NCI-H2107 (cell line): ENCODE measurements at places on chromosomes 16 and 17.

GRCh38 chr17:17719966-17720543 lies 38.8 kb downstream of the RAI1 start:
- no peak for DNase-seq

DNA sequence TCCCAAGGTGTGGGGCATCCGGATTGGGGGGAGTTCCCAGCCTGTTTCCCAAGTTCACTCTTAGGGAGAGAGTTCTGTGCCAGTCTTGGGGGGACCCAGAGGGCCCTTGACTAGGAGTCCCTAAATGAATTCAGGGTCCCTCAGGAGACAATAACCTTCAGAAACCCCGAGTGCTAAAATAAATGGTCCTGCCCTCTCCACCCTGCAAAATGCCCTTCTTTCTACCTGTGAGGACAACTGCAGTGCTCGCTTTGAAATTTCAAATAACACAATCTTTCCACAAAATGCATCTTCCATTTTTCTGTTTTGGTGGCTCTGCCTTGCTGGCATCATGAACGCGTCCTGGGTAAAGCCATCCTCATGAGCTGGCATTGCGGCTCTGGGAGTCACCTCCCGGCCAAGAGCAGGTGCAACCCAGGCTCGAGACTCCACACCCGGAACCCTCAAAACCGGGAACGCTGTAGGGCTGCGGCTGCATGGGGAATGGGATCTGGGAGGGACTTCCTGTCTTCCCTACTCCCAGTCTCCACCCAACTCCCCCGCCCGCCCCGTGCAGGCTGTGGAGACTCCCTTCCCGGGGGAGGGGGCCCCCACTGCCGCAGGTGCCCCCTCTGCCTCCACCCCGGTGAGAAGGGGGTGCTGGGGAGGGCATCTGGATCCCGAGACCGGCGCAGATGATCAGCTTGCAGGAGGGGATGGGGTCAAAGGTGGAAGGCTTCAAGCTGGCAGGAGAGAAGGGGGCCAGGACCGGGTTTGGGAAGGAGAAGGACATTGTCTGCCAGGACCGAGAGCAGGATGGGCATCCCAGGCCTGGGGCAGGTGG lies at the start of gene ZNF205:
ZNF205 (plus strand) TSS at position 529 of the 823 bp plus-strand sequence. CDS start 845 bp downstream, outside the sequence.
- DNase-seq: peak; percentile 78

DNA sequence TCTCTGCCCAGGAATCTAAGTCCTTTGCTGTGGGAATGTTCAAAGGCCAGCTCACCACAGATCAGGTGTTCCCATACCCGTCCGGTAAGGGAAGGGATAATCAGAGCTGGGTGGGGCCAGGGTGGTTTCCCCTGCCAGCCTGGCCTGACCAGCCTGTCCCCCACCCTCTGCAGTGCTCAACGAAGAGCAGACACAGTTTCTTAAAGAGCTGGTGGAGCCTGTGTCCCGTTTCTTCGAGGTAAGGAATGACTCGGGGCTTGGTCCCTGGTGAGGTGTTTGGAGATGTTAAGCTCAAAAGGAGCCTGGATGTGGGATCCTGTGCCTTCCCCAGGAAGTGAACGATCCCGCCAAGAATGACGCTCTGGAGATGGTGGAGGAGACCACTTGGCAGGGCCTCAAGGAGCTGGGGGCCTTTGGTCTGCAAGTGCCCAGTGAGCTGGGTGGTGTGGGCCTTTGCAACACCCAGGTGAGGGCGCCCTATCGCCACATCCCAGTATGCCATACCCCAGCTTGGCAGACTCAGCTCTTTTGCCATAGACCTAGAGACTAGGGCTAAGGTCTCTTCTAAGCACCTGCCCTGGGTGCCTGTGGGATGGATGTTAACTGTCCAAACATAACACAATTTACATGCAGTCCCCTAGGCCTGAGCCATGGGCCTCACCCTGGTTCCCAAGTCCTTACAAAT lies 997 bp downstream of the ACADVL start:
- no peak for DNase-seq

DNA sequence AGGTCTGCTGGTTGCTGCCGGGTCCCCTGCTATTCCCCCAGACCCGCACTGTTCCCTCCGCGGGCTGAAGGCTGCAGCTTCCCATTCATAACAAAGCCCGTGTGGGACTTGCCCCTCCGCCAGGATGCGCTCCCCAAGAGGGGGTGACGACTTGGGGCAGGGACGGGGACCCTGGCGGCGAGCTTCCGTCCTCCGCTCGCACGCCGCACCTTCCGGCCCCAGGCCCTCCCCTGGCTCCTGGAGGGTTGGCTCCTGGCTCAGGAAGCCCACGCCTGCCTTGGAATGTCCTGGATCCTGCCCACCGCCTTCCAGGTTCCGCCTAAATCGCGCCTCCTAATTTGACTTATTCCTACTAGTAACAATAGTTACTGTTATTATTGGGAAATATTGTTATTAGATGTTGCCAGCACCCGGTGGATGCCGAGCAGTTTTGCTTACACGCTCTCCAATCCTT lies 1.1 kb upstream of the TFAP4 start:
- peak; percentile 26 for DNase-seq

- DNase-seq: no peak
These were observed 190.9 kb downstream of the RAB11FIP4 start for GRCh38 chr17:31582151-31582907.

- DNase-seq: no peak
These were observed 22.7 kb upstream of the CPSF4L start for GRCh38 chr17:73284354-73284753.

- no peak for DNase-seq
These were observed 417.9 kb downstream of the MAF start for GRCh38 chr16:79182616-79183015.

GRCh38 chr16:11685844-11686618 lies 17.8 kb downstream of the SNN start:
- no peak for DNase-seq

GRCh38 chr16:70700101-70701020 lies 14.5 kb upstream of the MTSS2 start:
- peak; percentile 28 for DNase-seq

- DNase-seq: no peak
These were observed 102.8 kb downstream of the IRX5 start for GRCh38 chr16:55033225-55034156.

DNA sequence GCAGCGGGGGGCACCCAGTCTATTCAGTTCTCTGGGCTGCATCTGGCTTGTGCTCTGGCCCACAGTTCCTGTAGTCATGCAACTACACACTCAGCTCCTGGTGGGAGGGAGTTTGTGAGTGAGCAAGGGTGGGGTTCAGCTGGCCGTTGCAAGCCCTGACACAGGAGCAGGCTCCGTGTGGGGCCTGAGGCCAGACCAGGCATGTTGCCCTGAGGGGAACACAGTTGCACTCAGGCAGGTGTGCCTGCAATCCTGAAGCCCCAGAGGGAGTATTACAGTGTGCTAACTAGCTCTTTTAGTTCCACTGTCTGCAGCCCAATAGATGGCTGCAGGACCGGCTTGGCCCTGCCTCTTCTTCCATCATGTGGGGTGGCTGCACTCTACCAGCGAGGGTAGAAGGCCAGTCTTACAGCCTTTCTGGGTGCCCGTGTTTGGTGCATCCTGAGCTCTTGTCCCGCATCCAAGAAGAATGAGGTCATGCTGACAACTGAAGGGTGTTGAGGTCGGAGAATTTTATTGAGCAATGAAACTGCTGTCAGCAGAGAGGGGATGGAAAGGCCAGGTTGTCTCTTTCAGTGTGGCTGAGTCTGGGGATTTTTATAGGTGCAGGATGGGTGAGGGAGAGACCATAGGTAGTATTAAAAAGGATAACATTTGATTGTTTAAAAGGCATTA lies 49.9 kb upstream of the ELAC2 start:
- DNase-seq: no peak

GRCh38 chr16:57766714-57767348 lies 31.3 kb downstream of the KATNB1 start:
- DNase-seq: no peak

DNA sequence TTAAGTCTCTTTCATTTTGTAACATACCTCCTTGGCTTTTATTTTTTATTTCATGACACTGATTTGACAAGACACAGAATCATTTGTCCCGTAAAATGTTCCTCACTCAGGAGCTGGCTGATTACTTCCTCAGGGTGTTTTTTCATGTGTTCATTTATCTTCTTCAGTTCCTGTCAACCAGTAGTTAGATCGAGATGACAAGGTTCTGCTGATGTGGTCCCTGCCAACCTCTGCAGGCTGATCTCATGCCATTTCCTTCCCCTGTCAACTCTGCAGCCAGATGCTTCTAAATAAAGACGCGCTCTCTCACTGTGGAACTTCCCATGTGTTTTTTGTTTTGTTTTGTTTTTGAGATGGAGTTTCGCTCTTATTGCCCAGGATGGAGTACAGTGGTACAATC lies 8.1 kb upstream of the CXCL16 start:
- DNase-seq: no peak

DNA sequence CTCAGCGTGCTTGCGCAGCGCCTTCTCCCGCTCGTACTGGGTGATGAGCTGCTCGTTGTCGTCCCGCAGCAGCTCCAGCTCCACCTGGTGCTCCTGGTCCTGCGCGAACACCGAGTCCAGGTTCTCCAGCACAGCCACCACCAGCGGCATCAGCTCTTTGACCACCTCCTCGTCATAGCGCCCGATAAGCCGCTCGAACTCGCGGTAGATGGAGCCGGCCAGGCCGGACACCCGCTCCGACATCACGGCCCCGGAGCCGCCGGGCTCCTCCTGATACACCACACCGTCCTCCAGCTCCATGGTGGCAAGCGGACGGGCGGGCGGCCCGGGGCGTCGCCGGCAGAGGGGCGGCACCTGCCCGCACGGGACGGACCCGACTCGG lies 320 bp downstream of the SPAG9 start:
- DNase-seq: no peak

DNA sequence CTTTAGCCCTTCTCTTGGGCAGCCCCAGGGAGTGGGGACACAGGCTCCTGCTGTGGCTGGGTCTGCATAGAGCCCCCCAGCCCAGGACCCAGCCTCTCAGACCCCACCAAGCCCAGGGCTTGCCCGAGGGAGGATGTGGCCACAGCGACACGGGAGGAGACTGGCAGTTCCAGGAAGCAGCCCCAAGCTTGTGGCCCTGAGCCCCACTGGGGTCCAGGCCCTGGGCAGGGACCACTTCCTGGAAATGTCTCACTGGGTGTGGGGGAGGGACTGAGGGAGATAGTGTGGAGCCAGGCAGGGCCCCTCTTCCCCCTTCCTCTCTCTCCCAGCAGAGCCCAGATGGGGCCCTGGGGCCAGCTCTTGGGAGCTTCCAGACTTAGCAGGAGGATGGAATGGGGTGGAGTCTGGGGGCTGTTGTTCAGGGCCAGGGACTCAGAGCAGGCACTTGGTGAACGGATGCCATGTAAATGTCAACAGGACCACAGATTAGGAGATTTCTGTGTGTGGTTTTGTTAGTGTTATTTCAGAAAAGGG lies 35.3 kb downstream of the ADGRG5 start:
- no peak for DNase-seq

- peak; percentile 38 for DNase-seq
These were observed 27.8 kb downstream of the GNPTG start for GRCh38 chr16:1379304-1380076.

DNA sequence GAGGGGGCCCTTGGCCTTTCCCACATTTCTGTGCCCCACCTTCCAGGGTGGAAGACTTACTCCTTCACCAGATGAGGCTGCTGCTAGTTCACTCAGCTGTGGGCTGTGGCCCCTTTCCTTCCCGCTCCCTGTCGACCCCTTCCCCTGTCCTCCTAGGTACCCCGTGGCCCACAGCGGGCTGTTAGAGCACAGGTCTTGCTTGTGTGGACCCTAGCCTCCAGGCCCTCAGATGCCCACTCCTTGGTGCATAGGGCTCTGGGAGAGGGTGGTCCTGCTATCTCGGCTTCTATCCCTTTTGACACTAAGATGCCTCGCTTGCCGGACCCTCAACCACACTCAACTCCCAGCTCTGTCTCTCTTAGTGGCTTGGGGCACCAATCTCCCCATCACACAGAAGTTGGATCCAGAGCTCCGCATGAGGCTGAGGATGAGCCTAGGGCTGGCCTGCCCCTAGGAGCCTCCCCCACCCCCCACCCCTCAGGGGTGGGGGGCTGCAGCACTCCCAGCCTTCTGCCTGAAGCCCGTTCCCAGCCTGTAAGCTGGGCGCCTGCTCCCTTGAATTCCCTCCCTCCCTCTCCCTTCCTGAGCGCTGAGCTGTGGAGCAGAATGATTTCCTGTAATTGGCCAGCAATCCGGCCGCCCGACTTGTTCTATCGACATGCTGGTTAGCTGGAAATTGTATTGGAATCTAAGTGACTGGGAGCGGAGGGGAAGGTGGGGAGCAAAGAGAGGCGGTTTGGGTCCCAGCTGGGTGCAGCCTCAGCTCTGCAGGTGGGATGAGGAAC lies 30.9 kb downstream of the DCAKD start:
- no peak for DNase-seq

GRCh38 chr16:27924411-27925118 lies 138.9 kb downstream of the GSG1L start:
- no peak for DNase-seq

DNA sequence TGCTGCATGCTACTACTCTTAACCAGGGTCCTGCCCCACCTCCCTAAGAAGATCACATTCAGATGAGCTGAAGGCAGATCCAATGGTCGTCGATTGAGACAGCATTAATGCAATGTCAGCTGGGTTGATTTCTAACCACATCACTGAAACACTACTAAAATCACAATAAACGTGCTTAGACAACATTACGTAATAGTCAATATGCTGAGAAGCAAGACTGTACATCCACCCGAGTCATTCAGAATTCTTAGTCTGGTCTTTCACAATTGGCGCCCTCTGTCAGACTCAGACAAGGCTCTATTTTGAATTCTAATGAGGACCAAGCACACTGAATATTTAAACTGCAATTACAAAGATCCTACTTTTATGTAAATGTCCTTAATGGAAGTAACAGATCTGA lies 205.2 kb downstream of the STX8 start:
- DNase-seq: no peak

GRCh38 chr17:78705071-78705470 lies 77.0 kb downstream of the CYTH1 start:
- no peak for DNase-seq

- no peak for DNase-seq
These were observed 26.3 kb downstream of the ZNF750 start for GRCh38 chr17:82813299-82814051.

DNA sequence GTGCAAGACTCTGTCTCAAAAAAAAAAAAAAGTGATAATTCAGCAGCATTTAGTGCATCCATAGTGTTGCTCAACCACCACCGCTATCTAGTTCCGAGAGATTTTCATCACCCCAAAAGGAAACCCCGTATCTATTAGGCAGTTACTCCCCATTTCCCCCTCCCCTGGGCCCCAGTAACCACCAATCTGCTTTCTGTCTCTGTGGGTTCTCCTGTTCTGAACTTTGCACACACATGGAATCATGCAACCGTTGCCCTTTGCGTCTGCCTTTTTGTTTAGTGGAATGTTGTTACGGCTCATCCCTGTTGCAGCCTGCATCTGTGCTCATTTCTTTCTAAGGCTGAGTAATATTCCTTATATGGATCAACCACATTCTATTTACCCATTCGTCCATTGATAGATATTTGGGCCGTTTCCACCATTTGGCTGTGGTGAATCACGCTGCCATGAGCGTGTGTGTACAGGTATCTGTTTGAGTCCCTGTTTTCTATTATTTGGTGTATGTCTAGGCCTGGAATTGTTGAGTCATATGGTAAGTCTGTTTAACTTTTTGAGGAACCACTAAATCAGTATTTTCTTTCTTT lies 8.7 kb upstream of the SYNGR2 start:
- no peak for DNase-seq
